ENCODE measurements at places on chromosomes 4 and X. TPM values are rescaled to one million over a fixed set of nuclear protein-coding genes. Genes with fewer than 3 reads are reported as not detected.

Gene MXD4
- total RNA-seq: 77.1 TPM

DNA sequence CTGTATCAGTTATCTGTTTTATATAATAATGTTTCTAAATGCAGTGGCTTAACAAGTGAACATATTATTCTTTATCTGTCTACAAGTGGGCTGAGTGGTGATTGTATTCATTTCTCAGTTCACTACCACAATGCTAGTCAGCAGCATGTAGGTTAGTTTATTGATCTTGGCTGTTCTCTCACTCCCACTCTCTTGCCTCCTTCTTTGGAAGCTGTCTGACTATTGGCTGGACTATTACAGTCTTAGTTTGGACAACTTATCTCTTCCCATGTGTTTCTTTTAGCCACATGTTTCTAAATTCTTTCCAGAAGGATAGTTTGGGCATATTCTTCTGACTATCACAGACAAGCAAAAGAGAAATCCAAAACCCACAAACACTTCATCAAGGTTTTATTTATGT is 459.5 kb upstream of the AGA start:
- DNase-seq: no peak

DNA sequence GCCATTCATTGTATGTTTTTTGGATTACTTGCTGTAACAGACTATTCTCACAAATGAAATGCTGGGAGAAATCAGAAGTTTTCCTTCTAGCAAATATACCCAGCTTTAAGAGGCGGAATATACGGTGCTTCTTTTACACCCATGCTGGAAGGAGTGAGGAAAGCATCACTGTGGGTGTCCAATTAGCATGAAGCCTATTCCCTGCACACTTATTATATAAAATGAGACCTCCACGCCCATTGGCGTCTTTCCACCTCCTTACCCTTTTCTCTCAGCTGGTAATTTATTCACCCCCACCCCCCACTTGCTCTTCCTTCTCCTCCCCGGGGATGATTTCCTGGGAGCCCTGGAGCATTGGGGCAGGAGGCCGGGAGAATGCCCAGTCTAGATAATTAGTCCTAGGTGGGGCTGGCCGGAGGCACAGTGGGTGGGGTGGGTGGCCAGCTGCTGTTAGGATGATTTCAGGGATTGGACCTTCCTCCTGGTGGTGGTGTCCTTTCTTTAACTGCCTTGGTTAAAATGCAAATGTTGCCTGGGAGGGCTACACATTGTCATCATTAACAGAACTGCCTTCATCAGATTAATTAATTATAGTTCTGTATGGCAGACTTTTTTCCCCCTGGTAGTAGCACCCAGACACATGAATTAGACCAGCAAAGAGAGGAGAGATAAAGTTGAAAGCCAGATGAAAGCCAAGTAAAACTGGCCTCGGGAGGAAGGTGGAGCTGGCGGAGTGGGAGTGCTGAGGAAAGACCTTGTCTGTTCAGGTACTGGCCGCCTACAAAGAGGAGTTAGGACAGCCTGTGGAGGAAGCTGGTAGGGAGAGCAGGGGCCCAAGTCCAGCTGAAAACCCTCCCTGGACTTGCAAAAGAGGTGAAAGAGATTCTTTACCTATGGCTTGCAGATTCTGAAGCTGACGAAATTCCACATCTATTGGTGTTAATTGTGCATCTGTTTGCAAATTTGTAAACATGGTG is 11.4 kb downstream of the SHROOM2 start:
- no peak for DNase-seq

DNA sequence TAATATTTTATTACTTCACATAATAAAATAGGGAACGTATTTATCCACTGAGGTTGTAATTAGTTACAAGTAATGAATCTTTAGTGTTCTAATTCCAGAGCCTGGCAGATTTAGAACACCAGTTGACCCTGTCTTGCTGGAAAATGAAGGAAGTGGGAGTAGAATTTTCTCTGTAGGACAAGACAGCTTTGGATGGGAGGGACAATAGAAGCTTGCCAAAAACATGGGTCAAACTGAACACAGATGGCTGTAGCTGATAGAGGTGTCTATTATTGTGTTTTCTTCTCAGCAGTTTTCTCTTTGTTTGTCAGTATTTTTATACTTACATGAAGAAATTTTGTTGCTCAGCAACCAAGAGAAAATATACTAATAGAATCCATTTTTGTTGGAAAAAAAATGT is 20.2 kb downstream of the FAT4 start:
- DNase-seq: no peak

DNA sequence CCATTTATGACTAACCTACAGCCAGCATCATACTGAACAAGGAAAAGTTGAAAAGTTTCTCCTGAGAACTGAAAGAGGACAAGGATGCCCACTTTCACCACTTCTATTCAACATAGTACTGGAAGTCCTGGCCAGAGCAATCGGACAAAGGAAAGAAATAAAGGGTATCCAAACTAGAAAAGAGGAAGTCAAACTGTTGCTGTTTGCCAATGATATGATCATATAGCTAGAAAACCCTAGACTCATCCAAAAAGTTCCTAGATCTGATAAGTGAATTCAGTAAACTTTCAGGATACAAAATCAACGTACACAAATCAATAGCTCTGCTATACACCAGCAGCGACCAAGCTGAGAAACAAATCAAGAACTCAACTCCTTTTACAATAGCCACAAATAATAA is 64.5 kb downstream of the CENPC start:
- DNase-seq: no peak

Data from tibial nerve (tissue), 4 donors.